ENCODE measurements at places on chromosomes 13 and 19.

DNA sequence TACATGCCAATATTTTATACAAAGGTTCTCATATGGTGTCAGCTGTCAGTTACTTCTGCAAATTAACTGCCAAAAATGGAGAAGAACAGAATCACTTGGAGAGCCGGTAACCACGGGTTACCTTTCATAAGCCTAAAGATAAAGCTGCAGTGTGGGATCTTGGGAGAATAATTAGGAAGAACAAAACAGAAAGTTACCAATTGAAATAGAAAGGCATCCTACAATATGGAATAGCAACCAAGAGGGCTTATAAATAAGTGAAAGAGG is 74.2 kb downstream of the TSHZ3 start:
- no peak for DNase-seq

DNA sequence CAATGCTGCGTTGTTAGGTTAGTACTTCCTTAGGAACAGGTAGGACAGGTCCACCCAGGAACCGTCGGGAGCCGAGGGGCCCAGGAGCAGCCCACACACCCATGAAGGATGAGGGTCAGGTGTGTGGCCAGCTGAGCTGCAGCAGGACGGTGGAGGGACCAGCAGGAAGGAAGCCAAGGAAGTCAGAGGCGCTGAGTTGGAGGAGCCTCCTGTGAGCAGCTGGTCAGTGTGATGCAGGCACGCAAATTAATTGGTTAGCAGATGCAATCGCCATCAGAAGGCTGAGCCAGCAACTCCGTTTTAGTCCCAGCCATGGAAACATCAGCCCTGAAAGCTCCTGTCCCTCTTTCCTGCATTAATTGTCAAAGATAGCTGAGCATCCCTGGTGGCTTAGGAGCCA is 114.9 kb upstream of the SOX1 start:
- no peak for DNase-seq

GRCh38 chr13:62687732-62688131 is 1272.1 kb upstream of the PCDH20 start:
- DNase-seq = no peak

- no peak for DNase-seq
Observed at GRCh38 chr13:88339271-88339741, 668.1 kb downstream of the SLITRK5 start.

DNA sequence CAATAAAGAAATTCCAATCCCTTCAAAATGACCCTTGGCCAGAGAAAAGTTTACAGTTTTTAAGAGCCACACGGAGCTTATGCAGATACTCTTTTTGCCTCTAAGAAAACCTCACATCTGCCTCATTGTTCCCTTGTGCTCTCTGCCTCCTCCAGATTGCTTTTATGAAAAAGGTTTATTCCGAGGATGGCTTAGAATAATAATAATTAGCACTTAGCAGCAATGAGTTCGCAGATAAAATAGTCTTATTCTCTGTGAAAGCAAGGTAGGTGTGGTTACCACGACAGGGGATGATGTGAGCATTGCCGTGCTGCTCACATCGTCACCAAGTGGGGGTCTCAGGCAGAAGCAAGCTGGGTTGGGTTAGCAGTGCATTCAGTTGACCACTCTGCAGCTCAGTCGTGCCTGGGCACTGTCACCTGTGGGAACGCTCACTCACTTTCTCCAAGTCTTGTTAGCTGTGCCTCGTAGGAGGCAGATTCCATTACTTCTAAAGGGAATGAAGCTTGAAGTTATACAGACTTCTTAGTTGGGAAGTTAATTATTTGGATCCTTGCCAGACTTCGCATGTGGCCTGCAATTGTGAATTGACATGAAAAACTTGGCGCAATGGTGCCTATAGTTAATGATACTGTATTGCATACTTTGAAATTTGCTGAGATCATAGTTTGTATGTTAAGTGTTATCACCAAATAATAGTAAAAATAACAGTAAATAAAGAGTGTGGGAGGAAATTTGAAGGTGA is 157.2 kb downstream of the MYO16 start:
- no peak for DNase-seq

DNA sequence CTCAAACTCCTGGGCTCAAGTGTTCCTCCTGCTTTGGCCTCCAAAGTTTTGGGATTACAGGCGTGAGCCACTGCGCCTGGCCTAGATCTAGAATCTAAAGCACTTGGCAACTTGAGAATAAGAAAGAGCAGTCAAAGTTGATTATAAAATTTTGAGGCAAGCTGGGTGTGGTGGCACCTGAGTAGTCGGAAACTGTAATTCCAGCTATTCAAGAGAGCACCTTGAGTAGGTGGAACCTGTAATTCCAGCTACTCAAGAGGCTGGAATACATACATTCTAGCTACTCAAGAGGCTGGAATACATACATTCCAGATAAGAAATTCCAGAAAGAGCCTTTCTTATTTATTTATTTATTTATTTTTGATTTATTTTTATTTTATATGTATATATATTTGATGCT is 8.3 kb upstream of the NAA16 start:
- DNase-seq = no peak

GRCh38 chr19:33256261-33256660 is 30.6 kb upstream of the SLC7A10 start:
- DNase-seq = no peak

- no peak for DNase-seq
Observed at GRCh38 chr13:41706152-41706551, 248.8 kb downstream of the RGCC start.

Measured in globus pallidus (tissue), 1 donor.